ENCODE measurements at places on chromosomes 7 and 10.

DNA sequence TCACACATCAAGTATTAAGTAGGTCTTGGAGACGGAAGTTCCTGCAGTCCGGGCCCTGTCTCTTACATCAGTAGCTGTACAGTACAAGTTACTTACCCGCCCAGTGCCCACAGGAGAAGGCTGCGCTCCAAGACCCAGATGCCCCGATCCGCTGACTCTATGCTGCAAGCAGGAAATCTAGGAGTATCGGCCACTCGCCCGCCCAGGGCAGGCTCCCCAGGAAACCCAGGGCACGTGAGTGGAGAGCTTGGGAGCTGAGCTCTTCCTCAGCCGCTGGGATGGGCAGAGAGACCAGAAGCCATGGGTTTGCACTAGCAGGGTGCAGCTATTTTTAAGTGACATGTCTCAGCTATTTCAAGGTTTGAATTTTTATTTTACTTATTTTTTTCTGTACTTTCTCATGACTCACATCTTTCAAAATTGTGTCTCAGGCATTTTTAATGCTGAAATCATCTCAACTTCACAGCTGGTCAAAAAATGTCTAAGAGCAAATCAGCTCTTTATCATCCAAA, 1.9 kb upstream of the GPER1 start:
- no peak for DNase-seq

DNA sequence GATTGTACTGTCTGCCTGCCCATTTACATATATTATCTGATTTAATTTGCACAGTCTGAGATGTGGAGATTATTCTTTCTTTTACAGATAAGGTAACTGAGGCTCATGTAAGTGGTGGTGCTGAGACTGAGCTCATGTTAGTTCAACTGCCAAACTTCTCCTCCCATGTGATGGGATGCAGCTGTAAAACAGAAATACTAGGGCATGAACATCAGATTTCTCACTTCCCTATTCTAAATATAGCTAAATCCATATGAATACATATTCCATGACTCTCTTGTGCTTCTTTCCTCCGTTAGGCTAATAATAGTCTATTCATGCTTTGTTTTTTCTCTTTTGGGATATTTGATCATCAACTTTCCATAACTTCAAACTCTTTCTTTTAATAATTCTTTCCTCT, 84.7 kb downstream of the PTPRZ1 start:
- DNase-seq = no peak

GRCh38 chr7:106047184-106047583, 64.9 kb downstream of the SYPL1 start:
- DNase-seq = no peak

DNA sequence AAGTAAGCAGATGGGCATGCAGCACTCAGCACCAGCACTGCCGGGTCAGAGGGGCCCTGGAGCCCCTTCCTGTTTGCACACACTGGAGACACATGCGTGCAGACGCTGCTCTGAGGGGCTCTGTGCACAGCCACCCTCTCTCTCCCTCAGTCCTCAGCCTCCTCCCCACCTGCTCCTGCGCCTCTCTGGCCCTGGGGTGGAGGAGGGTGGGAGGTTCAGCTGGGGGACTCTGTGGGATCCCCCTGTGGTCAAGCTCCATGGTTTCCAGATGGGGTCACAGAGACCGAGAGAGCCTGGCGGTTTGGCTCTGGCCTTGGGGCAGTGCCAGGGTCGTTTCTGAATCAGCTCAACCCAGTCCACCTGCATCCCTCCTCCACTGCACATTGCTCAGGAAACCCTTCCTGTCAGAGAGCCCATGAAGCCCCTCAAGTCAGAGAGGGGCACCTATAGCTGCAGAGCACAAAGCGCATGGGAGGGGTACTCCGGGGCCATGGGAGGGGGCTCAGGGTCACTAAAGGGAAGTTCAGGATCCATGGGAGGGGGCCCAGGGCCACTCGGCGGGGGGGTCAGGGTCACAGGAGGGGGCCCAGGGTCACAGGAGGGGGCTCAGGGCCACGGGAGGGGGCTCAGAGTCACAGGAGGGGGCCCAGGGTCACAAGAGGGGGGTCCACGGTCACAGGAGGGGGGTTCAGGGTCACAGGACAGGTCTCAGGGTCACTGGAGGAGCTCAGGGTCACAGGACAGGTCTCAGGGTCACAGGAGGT, 161.7 kb downstream of the ADARB2 start:
- DNase-seq = no peak

GRCh38 chr10:74743401-74743800, 83.0 kb upstream of the KAT6B start:
- DNase-seq = no peak

GRCh38 chr7:125828153-125828700, 898.6 kb upstream of the POT1 start:
- no peak for DNase-seq

- DNase-seq = no peak
Observed at GRCh38 chr7:92282930-92283329, 37.2 kb downstream of the ANKIB1 start.

DNA sequence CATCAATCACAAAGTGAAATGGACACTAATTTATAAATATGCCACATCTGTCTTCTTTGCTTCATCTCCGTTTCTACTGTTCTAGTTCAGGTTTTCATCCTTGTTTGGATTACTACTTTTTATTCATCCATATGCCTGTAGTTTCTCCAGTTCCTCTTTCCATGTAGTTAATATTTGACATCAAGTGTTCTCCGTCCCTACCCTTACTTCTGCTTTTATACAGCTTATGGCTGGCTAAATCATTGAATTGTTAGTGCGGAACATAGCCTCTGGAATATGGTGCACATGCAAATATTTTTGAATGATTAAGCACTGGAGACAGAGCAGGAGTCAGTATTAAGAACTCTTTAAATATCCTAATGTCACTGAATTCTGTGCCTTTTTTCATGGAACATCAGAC, 230.0 kb upstream of the PPP1R3A start:
- no peak for DNase-seq

GRCh38 chr7:386385-386784, 96.4 kb downstream of the FOXL3 start:
- no peak for DNase-seq

DNA sequence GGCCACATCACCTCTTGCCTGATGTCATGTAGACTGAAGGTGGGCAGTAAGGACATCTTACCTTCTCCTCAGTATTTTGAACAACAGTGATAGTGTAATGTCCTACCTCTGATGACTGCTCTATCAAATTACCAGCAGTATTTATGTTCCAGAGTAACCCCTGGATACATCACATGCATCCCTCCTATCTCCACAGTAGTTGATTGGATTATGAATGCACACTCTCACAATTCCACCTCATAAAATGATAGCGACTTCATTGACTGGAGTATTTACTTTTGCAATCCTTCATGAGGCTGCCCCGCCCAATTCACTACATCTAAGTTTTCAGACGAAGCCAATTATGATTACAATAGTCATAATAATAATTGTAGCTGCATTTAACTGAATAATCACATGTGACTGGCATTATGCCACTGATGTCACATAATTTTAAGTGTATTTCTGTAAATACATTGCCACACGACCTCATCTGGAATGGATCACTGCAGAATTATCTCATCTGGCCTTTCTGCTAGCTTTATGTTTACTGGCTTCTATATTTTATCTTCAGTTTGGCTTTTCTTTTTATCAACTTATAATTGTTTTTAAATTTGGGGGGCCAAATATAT, 268.9 kb downstream of the SLC25A13 start:
- DNase-seq = no peak

GRCh38 chr10:117442944-117443685, 67.9 kb upstream of the PDZD8 start:
- peak; percentile 60 for DNase-seq

DNA sequence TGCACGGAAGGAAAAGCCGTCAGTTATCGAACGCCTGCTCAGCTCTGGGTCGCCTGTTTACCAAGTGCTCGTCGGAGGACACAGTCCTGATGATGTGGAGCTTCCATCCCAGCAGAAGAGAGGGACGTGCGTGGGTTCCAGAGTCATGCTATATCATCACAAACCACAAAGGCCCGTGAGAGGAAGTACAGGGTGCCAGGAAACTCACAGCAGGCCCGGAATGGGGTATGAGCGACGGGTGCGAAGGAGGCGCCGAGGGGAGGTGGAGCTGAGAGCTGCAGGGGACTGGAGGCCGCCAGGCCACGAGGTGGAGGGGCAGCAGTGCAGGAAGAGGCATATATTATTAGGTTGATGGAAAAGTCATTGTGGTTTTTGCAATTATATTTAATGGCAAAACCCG, 102.5 kb downstream of the ACTR3B start:
- DNase-seq = no peak

GRCh38 chr7:8210845-8211724, 50.9 kb downstream of the ICA1 start:
- DNase-seq = no peak

GRCh38 chr10:16436367-16436757, 448 bp upstream of the PTER start:
- DNase-seq = peak; percentile 4

DNA sequence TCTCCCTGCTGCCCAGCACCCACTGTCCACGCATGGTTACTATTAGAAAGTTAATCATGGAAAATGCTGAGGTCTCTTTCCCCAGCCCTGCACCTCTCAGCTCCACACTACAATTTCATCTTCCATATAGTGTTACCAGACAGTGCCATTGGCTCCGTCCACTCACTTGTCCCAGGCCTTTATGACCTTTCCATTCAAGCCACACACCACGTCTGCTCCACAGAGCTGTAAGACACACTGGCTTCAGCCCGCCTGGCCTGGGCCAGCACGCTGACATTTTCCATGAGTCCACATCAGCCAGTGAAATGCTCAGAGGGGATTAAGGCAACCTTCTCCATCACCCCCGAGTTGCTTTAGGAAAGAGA, 118.7 kb downstream of the KCNMA1 start:
- DNase-seq = no peak

DNA sequence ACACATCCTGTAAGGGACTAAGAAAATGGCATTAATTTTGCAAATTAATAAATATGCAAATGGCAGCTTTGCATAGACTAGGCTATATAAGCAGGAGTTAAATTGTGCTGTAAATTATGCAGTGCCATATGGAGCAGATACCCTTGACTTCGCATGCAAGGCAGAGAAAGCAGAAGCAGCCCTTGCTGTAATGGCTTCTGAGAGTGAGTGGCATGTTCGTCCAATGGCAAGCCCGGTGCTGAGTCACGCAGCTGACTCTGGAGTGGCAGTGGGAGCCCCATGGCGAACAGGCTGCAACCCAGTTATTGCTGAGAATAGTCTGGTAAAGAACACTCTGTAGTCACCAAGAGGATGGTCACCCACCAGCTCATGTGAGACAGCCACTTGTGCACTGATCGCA, 1186.5 kb downstream of the TYW1 start:
- DNase-seq = no peak

DNA sequence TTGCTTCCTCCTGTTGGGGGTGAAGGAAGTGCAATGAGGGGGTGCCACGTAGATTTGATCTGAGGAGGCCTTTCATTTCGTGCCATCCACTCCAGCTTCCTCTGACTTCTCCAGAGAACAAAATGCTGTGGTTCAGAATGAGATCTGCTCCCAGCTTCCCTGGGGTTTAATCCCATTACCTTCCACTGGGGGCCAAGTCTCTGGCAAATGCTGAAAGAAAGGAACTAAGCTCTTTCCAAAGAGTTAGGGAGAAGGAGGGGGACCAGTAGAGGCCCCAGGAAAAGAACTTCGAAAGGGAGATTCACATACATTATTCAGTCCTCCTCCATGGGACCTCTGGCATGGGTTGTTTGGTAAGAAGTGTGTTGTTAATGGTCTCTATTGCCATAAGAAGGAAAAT, 727.0 kb downstream of the TYW1 start:
- DNase-seq = no peak

- no peak for DNase-seq
Observed at GRCh38 chr7:30743371-30744074, 8.4 kb upstream of the INMT start.

GRCh38 chr10:59799421-59799820, 46.2 kb upstream of the MRLN start:
- DNase-seq = no peak

- no peak for DNase-seq
Observed at GRCh38 chr10:92265687-92266258, 25.1 kb downstream of the CPEB3 start.

DNA sequence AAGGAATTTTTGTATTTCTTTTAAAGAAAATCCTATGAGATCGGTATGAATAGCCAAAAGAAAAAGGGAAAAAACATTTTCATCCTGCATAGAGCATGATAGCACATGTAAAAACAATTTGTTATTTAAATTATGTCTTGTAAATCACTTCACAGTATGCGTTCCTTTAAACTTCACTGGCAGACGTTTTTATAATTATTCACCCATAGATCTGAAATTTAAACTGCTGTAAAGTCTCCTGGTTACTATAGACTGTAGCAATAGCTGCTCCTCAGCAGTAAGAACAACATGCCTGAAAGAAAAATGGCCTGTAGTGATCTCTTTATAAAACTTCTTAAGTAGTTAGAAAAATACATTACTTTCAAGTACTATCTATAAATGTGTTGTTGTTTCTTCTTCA, 26.5 kb downstream of the CAPZA2 start:
- no peak for DNase-seq
